ENCODE measurements at places on chromosomes 5 and 9.

GRCh38 chr9:7756088-7756487 is 43.5 kb downstream of the DMAC1 start:
- peak; percentile 1 for DNase-seq

GRCh38 chr5:8864053-8864452 is 681.8 kb downstream of the SEMA5A start:
- DNase-seq, result no peak

- DNase-seq, result no peak
Measured at GRCh38 chr5:154077696-154078095, 38.9 kb downstream of the MFAP3 start.

GRCh38 chr9:9819886-9820285 is 792.9 kb downstream of the PTPRD start:
- no peak for DNase-seq

- DNase-seq, result no peak
Measured at GRCh38 chr5:157311595-157311994, 45.7 kb downstream of the CYFIP2 start.

- DNase-seq, result no peak
Measured at GRCh38 chr9:90308691-90309090, 333.9 kb downstream of the DIRAS2 start.

DNA sequence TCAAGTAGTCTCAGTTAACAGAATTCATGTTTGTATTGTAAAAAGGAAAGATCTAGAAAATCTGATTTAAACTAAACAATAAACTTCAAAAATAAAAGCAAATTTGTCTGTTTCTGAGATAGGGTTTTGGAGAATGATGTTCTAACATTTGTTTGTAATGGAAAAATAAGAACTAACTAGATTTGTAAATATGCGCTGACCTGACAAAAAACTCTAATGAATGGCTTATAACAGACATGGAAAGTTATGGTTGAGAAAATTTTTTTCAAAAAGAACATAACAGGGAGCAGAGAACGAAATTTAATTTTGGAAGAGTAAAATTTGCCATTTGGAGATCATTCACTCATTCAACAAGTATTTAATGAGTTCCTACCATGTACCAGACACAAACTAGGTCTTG is 179.0 kb upstream of the TARS1 start:
- DNase-seq, result no peak

DNA sequence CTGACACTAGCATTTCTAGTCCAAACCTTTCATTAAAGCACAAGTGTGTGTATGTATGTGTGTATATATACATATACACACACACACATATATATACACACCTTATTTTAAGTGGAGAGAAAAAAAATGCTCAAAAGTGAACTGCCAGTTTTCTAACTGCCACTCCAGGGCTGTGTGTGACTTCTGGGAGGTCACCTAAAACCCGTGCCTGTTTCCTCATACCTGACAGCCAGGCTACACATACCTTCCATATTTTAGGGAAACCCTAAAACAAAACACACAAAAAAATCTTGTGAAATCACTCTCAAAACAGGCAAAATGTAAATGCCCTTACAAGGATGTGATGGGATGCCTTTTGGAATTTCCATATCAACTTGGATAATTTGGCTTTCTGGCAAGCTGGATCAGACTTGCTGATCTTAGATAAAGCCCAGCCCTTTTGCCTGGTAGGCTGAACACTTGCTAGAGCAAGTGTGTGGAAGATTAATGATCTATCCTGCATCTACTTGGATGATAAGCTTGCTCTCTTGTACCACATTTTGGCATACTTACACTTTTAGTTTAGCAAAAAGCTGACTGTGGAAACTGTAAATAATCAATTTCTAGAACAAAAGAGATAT is 127.8 kb downstream of the GNAQ start:
- no peak for DNase-seq

GRCh38 chr5:112586596-112587062 is 151.1 kb upstream of the APC start:
- no peak for DNase-seq

DNA sequence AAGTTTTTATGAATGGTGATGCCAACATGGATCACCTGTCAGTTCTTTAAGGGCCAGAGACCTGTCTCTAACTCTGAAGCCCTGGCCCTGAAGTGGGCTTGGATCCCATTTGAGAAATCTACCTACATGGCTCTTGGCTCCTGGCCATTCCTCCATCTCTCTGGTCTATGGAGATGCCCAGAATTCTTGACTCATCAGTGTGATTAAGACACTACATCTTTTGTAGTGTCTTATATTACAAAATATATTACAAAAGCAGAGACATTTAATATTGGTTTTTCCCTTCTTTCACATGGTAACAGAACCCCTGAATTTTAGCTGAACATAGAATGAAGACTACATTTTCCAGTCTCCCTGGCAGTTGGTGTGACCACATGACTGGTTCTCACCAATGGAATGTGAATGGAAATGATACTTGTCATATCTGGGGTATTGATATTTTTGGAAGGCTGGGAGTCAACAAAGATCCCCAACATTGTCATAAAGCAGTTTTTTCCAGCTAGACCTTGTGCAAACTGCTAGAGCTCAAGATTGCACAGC is 198.3 kb downstream of the SREK1 start:
- DNase-seq, result no peak

DNA sequence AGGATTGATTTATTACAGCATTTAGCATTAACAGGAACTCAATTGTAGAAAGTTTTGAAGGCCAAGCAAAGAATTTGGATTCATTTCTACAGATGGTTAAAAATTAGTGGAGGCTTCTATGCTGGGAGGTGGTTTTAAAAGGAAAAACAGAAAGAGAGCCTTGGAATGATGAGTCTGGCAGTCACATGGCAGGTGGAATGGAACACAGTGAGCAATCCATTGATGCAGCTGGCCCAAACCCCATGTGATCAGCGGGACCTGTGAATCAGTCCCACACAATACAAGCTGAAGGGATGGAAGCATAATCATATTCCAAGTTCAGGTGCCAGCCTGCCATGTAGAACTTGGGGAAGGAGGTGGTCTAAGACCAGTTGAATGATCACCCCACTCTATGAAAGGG is 147.9 kb downstream of the PIP5K1B start:
- DNase-seq, result no peak

GRCh38 chr5:143636931-143637528 is 174.9 kb upstream of the HMHB1 start:
- DNase-seq, result no peak

- DNase-seq, result no peak
Measured at GRCh38 chr5:14156650-14157492, 13.7 kb downstream of the TRIO start.

DNA sequence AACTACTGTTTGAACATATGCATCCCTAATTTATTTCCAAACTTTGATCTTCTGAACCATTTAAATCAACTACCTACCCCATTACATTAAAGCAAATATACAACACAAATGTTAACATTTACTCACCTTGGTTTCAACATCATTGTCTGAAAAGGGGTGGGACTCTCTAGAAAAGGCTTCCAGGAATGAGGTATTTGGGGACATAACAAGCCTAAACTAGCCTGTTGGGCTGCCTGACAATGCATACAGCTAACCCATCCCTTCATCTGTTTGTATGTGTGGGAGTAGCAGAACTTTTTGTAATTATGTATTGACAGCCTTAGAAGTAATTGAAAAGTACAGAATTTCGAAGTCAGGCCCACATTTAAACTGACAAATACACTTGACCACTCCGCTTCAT is 2225.9 kb upstream of the C9orf72 start:
- no peak for DNase-seq

GRCh38 chr5:67293226-67293625 is 96.6 kb upstream of the CD180 start:
- no peak for DNase-seq

DNA sequence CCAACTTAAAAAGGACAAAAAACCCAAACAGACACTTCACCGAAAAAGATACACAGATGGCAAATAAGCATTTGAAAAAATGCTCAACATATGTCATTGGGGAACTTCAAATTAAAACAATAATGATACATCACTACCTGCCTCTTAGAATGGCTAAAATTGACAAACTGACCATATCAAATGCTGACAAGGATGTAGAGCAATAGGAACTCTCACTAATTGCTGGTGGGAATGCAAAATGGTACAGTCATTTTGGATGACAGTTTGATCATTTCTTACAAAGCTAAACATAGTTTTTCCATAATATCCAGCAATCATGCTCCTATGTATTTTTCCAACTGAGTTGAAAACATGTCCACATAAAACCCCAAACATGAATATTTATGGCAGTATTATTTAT is 58.9 kb upstream of the RAPGEF6 start:
- no peak for DNase-seq

DNA sequence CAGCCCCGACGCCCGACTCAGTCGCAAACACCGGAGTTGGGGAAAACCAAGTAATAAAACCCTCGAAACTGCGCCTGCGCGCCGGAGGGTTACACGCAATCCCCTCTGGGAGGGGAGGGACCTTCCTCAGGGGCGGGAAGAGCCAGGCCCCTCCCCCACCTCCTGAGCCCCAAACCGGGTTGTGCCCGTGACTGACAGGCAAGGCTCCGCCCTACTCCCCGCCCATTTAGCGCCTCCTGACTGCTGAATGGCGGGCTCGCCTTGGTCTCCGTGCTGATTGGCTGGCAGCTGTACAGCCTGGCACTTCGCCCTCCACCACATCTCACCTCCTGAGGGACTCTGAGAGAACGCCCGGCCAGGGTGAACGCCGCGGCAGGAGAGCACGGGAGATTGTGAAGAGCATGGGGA is at the start of gene PRDM9:
Gene PRDM9, plus strand, starts transcription at position 332 of the 408 bp plus-strand sequence. CDS start 1,425 bp downstream, outside the sequence.
- no peak for DNase-seq

DNA sequence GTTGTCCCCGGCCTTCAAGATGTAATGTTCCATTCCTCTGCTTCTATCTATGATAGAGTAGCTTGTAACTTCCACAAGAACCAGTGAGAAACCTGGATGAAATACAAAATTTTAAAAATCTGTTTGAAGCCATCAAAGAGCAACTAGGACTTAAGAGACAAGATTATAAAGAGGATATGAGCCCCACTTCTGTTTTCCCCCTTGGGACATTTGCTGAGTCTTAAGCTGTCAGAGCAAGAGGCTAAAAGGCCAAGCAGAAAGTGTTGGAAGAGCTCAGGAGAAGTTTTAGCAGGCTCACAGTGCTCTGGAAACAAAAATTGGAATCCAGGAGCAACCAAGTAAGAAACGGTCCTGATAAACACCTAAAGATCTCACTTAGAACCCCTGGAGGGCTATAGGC is 76.1 kb downstream of the ADRB2 start:
- no peak for DNase-seq

GRCh38 chr9:69671311-69671878 is 776 bp downstream of the APBA1 start:
- no peak for DNase-seq

- no peak for DNase-seq
Measured at GRCh38 chr5:74360535-74361210, 279.9 kb downstream of the ENC1 start.

DNA sequence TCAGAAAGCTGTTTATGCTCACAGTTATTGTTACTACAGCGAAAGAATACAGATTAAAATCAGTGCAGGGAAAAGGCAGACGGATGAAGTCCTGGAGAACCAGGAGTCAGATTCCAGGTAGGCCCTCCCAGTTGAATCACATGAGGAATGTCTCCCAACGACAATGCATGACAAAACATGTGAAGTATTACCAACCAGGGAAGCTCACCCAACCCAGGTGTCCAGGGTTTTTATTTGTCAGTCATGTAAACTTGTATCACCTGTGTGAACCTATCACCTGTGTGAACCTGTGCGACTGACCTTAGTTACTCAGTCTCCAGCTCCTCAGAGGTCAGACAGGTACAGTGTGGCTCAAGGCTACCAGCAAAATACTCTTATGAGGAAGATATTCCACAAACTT is 63.9 kb downstream of the KIAA1958 start:
- DNase-seq, result no peak

DNA sequence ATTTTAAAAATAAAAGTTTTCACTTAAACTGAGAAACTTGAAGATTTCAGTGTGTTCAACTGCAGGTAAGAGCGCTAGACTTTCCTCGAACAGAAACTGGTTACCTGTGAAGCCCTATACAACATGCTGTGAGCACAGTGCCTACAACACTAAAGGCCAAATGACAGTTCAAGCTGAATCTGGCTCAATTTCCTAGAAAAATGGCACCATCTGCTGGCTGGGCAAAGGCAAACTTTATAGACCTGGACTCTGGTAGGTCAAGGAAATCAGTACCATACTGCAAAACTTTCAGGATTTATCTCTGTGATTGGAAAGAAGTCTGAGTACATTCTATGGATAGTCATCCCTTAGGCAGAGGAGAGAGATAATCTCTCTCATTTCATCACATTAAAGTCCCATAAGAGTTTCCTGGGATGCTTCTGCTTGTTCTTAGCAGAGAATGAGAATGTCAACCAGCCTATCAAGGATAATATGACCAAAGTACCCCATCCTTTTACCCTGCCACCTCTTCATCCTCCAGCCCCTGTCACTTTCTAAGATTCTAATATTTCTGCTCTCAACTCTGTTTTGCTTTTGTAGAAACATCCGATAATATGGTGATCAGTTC is 31.8 kb upstream of the FOXB2 start:
- DNase-seq, result no peak

- no peak for DNase-seq
Measured at GRCh38 chr9:131641618-131642495, 96.5 kb downstream of the PRRT1B start.

GRCh38 chr9:109974143-109974917 is 194.3 kb downstream of the PALM2AKAP2 start:
- no peak for DNase-seq

GRCh38 chr5:97576956-97577355 is 393.9 kb upstream of the RIOK2 start:
- DNase-seq, result no peak

- DNase-seq, result no peak
Measured at GRCh38 chr9:81683704-81684103, 5.6 kb downstream of the TLE1 start.

DNA sequence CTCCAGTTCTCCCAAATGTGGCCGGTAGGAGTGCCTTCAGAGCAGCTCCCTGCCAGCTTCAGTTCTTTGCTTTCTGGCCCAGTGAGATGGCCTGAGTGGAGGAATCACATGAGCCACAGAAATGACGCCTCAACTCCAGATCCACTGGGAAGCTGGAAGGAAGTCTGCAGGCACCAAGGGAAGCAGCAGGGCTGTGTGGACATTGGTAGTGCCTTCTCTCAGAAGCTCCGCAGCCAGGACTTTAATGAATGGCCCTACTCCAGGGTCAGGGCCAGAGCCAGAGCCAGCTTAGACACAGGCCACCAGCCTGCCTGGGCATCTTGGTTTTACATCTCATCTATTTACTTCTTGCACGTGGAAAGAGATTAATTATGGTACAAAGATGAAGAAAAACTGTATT is 12.0 kb upstream of the PSMB7 start:
- no peak for DNase-seq

- no peak for DNase-seq
Measured at GRCh38 chr9:93114169-93114983, 18.4 kb downstream of the CARD19 start.

GRCh38 chr9:115373000-115373709 is 255.2 kb upstream of the TNC start:
- DNase-seq, result peak; percentile 1

- no peak for DNase-seq
Measured at GRCh38 chr9:21558615-21559401, 76.7 kb upstream of the IFNE start.

GRCh38 chr9:19498015-19498414 is 89.2 kb downstream of the ACER2 start:
- no peak for DNase-seq

GRCh38 chr5:125257997-125258396 is 511.6 kb upstream of the ZNF608 start:
- no peak for DNase-seq

GRCh38 chr5:167708449-167708848 is 583.0 kb upstream of the WWC1 start:
- DNase-seq, result no peak
